ENCODE measurements at places on chromosomes 5 and 9. TPM values are rescaled to one million over a fixed set of nuclear protein-coding genes. Genes with fewer than 3 reads are reported as not detected.
A peak's percentile ranks its signal among the peaks of the same experiment; 100 is the strongest.

DNA sequence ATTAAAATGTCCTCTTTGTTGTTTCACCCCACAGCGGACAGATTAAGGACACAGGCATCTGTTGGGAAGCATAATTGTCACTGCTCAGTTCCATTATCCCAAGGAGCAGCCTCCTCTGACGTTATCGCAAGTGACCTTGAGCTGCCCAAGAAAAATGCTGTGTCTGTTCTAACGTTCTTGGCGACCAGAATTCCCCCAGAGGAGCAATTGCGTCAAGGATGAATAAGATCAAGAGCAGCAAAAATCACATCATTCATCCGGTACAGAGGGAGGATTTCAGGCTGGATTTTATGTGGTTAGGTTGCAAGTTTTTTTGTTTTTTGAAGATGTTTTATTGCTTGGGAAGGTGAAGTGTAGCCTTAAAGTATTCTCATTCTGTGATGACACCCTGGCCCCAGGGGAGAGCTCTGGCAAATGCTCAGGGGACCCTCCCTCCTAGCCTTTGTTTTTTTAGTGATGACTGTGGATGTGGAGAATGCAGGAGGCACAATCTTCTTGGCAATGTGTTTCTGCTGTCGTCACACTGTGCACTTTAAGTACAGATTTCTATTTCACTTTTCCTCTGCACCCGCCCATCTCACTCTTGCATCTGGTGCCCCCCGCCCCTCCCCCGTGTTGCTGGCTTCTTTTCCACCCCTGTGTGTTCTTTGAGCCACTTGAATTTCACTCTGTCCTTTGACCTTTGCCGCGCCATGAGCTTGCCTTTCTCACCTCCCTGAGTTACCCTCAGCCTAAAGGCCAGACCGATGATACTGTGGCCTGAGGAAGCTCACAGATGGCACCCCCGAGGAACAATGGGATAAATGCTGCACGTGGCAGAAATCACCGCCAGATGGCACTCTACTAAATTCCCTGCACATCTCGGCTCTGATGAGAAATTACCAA is 308.5 kb downstream of the RAB3C start:
- H3K27me3 ChIP-seq: peaks cover 4% of the 10 kb centered on the region
- peaks cover 19% of the 10 kb centered on the region for H3K4me1 ChIP-seq
- peak; percentile 55 for DNase-seq

GRCh38 chr9:136564379-136564988 is 18.6 kb upstream of the NOTCH1 start:
- H3K27ac ChIP-seq: no peak overlapping the region
- no peaks in the 10 kb centered on the region for H3K27me3 ChIP-seq
- H3K4me3 ChIP-seq: no peak overlapping the region
- DNase-seq: no peak

PCDHB7 gene
- total RNA-seq: not detected

MPDZ gene
- not detected for total RNA-seq

NUTM2G gene
- not detected for total RNA-seq
